ENCODE measurements at places on chromosomes 16 and 17.

GRCh38 chr16:30082545-30083090 is 6.8 kb downstream of the PPP4C start:
- no peak for DNase-seq

GRCh38 chr17:41992576-41992975 is 24.7 kb downstream of the DNAJC7 start:
- DNase-seq = peak; percentile 76

DNA sequence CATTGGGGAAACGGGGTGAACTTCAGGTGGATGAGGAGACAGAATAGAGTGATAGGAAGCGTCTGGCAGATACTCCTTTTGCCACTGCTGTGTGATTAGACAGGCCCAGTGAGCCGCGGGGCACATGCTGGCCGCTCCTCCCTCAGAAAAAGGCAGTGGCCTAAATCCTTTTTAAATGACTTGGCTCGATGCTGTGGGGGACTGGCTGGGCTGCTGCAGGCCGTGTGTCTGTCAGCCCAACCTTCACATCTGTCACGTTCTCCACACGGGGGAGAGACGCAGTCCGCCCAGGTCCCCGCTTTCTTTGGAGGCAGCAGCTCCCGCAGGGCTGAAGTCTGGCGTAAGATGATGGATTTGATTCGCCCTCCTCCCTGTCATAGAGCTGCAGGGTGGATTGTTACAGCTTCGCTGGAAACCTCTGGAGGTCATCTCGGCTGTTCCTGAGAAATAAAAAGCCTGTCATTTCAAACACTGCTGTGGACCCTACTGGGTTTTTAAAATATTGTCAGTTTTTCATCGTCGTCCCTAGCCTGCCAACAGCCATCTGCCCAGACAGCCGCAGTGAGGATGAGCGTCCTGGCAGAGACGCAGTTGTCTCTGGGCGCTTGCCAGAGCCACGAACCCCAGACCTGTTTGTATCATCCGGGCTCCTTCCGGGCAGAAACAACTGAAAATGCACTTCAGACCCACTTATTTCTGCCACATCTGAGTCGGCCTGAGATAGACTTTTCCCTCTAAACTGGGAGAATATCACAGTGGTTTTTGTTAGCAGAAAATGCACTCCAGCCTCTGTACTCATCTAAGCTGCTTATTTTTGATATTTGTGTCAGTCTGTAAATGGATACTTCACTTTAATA is 7.0 kb upstream of the TMEM235 start:
- peak; percentile 55 for DNase-seq

DNA sequence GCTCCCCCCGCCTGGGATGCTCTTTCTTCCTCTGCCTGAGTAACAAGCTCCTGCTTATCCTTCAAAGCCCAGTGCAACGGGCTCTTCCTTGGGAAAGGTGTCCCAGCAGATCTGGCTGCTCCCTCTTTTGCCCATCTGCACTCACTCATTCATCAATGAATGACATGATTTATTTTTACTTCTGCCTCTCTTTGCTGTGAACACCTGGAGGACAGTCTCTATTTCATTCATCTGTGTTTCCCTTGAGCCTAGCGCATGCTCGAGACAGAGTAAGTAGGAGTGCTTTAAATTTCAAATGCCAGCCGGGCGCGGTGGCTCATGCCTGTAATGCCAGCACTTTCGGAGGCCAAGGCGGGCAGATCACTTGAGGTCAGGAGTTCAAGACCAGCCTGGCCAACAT is 22.0 kb upstream of the GINS2 start:
- no peak for DNase-seq

DNA sequence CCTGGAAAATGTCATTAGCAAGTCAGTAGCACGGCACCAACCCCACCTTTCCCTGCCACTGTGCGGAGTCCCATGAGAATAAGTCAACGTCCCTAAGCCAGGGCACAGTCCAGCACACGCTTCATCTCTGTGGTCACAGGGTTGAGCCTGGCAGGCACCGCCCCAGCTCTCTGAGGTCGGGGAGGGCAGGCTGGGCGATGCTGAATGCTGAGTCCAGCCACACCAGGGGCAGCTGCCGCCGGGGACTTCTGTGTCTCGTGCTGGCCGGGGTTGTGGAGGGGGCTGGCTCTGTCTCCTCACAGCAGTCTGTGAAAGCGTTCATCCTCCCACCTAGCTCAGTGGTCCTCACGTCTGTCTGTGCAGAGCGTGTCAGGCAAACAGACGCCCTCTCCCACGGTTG is 53.2 kb downstream of the BANP start:
- no peak for DNase-seq

GRCh38 chr16:85067426-85067825 is 39.8 kb downstream of the KIAA0513 start:
- no peak for DNase-seq

- no peak for DNase-seq
These were observed 49.3 kb upstream of the CDR2 start for GRCh38 chr16:22423716-22424115.

- DNase-seq = peak; percentile 93
These were observed 7.5 kb downstream of the SRSF1 start for GRCh38 chr17:57999496-58000017.

- no peak for DNase-seq
These were observed 7.0 kb upstream of the PPP1R27 start for GRCh38 chr17:81841866-81842265.

DNA sequence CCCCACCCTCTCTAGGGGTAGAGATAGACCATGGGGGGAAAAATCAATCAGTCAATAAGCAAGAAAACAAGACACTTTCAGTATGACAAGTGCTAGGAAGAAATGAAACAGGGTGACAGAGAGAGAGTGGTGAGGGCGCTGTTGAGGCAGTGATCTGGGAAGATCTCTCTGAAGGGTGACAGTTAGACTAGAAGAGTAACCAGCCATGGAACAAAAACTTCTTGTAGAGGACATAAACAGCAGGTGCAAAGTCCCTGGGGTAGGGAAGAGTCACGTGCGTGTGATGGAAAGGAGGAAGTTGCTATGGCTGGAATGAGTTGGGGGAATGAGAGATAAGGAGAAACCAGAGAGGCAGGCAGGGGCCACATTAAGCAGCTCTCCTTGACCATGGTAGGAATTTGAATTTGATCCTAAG is 16.8 kb upstream of the EMP2 start:
- DNase-seq = peak; percentile 64

DNA sequence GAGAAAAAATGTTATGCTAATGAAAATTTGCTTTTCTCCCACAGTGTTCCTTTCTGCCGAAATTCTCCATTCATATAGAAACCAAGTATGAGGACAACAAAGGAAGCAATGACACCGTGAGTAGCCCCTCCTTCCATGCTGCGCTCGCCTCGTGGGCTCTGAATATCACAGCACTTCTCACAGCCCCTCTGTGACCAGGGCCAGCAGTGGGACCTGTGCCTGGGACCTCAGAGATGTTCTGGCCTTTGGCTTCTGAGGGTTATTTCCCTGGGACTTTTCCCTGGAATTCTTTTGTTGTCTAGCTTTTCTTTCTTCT is 139.6 kb upstream of the NOL11 start:
- DNase-seq = no peak

- DNase-seq = no peak
These were observed 89.9 kb upstream of the CIBAR2 start for GRCh38 chr16:85202051-85202601.

- DNase-seq = no peak
These were observed 540 bp upstream of the RPL38 start for GRCh38 chr17:74202938-74203337.

DNA sequence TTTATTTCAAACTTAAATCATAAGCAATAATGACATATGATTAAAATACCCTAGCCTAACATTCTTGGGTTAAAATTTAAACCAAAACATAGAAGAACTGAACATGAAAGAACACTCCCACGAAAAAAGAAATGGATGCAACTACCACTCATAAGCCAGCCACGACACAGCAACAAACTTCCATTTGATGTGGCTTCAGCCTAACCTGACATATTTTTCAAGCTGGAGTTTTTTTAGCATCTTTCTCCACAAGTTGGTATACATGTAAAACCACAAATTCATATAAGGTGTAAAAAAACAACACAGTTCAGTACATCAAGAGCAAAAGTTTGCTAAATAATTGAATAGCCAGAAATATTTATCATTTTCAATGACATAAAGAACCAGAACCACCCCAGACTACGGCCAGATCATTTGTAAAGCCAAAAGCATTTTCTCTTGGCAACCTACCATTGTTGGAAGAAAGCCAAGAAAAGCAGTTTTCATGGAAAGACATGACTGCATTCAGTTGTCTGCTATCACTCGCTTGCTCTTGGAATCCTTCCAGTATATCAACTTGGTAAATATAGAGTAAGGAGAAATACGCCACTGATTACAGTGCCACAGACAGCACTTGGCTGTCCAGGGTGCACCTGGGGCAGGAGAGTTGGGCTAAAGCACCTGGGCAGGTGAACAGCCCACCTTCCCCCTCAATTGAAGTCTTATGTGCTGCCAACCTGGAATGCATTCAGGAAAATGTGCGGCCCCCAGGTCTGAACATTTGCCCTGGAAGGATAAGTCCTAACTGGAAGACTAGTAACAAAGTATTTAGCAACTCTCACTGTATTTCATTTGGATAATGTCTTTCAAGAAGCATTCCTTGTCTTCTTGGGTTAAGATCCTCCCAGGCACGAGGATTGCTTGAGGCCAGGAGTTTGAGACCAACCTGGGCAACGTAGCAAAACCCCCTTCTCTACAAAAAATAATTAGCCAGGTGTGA is 60.5 kb downstream of the CREBBP start:
- DNase-seq = peak; percentile 91

DNA sequence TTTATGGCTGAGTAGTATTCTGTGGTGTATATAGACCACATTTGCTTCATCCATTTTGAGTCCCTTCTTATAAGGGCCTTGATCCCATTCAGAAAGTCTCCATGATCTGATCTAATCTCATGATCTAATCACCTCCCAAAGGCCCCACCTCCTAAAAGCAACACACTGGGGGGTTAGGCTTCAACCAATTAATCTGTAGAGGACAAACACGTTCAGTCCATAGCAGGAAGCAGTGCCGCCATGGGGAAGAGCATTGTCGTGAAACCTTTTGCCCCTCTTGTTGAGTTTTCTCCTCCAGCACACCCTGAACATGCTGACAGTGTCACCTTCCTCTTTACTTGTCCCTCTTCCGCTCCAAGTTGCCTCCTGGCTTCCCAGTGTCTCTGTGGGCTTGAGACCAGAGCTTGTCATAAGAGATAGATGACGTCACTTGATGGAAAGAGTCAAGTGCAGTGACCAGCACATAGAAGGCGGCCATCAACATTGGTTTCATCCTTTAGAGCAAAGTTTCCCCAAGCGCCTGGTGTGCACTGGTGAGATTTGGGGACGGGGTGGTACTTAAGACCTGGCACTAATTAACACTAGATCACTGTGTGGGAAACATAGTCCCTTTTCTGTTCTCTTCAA is 74.1 kb downstream of the PRKCB start:
- DNase-seq = no peak

DNA sequence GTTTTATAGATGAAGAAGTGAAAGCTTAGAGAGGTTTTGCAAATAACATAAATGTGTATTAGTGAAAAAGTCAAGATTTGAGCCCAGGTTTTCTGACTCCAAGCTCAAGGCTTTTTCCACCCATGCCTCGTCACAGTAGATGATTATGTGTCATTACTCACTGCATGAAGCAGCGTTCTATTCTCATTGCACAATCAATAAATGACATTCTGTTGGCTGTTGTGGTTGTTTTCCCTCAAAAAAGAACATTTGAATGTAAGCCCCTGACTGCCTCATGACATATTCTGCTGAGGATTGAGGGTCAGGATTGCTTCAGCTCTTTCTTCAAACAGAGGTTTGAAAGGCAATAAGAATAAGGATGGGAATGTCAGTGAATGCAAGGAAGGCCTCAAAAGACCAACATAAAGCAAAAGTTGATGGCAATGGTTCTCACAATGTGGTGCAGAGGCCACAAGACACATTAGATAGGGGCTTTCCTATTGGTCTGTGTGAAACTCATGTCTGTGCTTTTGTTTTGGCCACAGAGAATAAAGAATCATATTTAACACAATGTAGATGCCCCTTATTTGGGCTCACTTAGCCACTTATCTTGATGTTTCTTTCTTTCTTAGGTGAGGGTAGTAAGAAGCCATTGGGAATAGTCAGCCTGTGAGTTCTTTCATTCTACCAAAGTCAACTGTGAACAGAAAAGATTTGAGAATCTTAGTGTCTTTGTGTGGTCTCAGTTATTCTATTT is 5.4 kb upstream of the MMD start:
- DNase-seq = no peak

- no peak for DNase-seq
These were observed 96.9 kb downstream of the RBFOX3 start for GRCh38 chr17:79513820-79514535.

DNA sequence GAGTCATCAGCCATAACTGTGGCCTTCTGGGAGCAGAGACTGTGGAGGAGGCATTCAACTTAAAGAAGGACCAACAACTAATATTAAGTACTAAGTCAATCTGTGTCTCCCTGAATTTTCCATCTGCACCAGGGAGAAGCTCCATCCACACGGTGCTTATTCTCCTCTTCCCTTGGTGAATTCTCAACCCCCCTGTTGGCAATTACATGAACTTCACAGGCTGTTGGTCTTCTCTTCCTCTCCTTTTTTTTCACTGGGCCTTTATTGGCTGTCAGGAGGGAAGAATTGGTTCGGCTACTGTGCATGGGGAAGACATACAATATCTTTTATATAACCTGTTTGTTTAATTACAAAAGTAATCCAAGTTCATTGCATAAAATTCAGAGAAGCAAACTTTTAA is 152.8 kb upstream of the IRX6 start:
- no peak for DNase-seq

- DNase-seq = peak; percentile 12
These were observed 209.9 kb downstream of the PRKCB start for GRCh38 chr16:24045641-24046040.

- no peak for DNase-seq
These were observed 23.7 kb upstream of the BCO1 start for GRCh38 chr16:81214745-81215166.

- no peak for DNase-seq
These were observed 422.9 kb downstream of the TMEM114 start for GRCh38 chr16:8167436-8167835.

DNA sequence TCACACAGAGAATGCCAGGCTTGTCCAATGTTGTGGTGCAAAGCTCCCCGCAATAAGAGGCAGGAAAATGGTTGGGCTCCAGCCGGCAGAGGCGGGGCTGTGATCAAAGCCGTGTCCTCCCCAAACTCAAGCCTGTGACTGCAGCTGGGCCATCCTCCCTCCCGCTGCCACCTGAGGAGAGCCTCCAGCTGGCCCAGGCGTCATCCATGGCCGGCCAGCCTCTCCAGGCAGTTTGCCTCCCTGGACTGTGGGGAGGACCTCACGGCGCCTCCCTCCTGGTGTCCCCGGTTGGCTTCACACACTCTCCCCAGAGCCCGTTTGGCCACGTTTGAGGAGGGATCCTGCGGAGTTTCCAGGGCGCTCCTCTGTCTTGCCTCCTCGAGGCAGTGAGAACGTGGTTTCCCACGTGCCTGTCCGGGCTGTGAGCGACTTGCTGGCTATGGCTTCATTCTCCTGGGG is 134.1 kb downstream of the IRF8 start:
- DNase-seq = peak; percentile 79

DNA sequence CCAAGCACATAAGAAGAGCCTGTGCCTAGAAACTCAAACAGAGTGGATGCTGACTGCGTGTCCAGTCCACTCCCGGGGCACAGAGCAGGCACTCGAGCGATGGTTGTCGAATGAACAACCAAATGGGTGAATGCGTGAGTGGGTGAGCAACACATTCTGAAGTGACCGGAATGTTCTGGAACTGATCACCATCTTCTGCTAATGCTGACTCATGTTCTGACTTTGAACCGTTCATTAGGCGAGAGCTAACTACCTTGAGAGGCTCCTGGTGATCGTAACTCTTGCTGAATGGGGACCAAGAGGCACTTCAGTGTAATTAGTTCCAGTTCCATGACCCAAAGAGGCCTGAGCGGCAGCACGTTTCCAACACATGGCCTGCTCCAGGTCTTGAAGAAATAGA is 37.9 kb downstream of the IRF8 start:
- no peak for DNase-seq

GRCh38 chr16:22313876-22314470 is 16.8 kb downstream of the POLR3E start:
- no peak for DNase-seq
